Mesendoderm (in vitro differentiated cells): ENCODE measurements at places on chromosomes 2 and 18.

DNA sequence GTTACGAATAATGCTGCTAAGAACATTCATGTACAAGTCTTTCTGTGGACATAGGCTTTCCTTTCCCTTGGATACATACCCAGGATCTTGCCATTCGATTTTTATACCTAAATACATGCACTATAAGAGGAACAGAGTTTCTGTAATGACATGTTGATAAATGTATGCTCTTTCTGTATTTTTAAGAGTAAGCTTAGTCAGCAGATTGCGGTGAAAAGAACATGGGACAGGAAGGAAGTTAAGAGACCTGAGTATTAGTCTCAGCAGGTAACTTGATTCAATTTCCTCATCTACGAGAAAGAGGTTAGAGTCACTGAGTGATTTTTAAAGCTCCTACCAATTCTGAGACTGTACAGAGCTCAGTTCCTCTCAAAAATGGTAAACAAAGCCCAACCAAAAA, 2.6 kb upstream of the TLK1 start:
- DNase-seq: no peak

DNA sequence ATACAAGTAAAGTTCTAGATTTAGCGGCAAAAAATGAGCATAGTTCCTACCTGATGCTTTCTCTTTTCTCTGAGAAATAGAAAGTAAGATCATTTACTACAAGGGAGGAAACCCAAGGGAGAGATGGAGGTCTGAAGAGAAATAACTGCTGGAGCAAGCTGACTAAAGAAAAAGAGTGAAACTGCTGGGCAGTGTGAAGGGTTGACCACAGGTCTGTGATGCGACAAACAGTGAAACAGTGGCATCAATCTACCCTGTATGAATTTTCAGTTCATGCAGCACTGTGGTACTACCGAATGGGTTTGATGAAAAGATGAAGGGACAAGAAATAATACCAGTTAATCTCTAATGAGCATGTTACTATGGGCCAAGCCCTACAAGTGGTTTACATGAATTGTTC, 52.2 kb downstream of the CUL3 start:
- DNase-seq: no peak

- peak; percentile 15 for DNase-seq
Observed at GRCh38 chr2:138071720-138072719, 107.7 kb downstream of the HNMT start.

GRCh38 chr18:64668461-64668962, 519.6 kb upstream of the LINC00305 start:
- DNase-seq: peak; percentile 11

GRCh38 chr2:213316001-213316735, 31.9 kb downstream of the SPAG16 start:
- peak; percentile 15 for DNase-seq

- DNase-seq: no peak
Observed at GRCh38 chr18:2392446-2392845, 178.9 kb downstream of the METTL4 start.

DNA sequence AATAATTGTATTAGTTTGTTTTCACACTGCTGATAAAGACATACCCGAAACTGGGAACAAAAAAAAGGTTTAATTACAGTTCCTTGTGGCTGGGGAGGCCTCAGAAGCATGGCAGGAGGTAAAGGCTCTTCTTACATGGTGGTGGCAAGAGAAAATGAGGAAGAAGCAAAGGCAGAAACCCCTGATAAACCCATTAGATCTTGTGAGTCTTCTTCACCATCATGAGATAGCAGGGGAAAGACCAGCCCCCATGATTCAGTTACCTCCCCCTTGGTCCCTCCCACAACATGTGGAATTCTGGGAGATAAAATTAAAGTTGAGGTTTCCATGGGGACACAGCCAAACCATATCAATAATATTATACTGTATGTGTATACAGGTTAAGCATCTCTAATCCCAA, 73.3 kb upstream of the CABLES1 start:
- no peak for DNase-seq

DNA sequence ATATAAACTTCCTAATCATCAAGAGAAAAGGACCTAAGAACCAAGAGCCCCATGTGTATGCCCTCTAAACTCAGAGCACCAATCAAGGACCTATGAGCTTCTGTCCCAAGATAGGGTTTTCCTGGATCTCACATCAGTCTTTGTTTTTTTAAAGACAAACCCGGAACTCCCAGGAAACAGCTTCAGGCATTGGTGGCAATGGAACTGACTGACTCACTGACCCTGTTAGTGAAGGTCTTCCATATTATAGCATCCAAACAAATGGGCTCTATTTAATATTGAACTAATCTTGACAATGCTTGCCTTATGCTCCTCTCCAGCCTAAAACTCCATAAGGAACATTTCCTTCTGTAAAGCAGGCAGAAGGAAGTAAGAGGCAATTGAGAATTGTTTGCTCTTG, 63.5 kb upstream of the RPE start:
- no peak for DNase-seq
